ENCODE measurements at places on chromosomes 3 and 15.

DNA sequence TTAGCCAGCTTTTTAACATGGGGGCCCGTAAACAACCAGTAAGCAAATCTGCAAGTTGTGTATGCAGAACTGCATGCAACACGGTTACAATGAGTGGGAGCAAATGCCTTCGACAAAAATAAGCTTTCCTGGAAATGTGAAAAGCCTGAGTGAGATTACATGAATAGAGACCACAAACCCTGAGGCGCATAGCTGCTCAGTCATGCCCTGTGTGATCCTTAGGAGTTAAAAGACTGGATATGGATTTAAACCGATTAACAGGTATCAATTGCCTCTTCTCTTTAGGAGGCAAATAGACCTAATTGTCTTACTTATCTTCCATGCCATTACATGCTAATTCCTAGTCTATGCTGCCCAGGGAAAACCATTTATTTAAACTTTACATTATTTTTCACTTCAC is 810.3 kb downstream of the ROBO1 start:
- no peak for DNase-seq

DNA sequence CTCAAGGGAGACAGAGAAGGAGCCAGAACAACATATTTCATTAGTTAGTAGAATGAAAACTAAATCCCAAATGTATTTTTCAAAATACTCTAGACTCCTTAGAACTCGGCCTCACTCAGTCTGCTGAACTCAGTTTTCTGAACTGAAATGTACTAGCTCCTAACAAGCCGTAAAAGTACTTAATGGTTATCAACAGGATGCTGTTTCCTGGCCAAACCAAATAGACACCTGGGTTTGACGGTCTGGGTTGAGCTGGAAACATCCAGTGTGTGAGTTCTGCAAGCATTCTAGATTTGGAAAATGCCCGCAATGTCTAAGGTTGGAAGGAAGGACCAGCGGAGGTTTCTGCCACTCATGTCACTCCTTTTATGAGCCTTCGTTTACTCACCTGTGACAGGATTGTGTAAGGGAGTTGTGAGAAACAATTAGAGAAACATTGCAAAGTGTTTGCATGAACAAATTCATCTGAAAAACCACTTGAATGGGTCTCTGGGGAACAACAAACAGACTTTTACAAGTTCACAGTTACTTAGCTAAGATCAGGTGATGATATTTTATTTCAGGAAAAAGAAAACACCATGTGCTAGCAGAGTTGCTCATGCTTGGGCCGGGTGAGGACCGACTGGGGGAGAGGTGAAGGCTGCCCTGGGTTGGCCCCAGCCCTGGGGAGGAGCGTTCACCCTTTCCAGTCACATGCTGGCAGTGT is 151.0 kb downstream of the ALDH1A2 start:
- DNase-seq = no peak

GRCh38 chr3:69865925-69866679 is 126.8 kb downstream of the MITF start:
- DNase-seq = no peak

- DNase-seq = no peak
These were observed 50.4 kb upstream of the GYG1 start for GRCh38 chr3:148940983-148941382.

DNA sequence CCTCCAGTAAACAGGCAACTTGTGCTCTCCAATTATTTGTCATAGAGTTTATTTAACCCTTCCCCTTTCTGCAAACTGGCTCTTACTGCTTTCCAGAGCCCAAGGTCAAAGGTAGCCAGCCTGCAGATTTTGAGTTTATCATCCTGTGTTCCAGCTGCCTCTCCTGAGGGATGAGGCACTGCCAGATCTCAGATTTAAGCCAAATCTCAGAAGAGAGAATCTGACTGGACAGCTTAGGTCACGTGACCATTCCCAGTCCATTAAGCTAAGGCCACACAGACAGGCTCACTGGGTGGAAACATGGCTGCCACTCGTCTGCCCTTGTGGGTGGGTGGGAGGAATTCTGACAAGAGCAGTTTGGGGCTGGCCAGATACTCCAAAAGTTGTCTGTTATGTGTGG is 8.6 kb upstream of the SIAH2 start:
- no peak for DNase-seq

DNA sequence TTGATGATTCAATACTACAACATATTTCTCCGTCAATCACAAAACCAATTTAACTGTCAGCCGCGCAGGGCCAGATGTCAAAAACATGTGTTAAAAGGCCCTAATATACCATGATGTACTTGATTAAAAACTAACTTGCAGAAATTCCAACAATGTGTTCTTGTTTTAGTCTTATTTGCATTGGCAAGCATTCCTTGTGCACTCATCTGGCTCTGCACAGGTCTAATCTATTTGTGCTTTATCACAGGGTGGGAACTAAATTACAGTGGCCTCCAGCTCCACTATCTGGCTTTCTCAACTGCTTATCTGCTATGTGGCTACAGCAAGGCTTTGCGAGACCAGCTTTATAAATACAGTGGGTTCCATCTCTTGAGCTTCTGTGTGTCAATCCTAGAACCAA is 455.5 kb downstream of the ERC2 start:
- DNase-seq = no peak

DNA sequence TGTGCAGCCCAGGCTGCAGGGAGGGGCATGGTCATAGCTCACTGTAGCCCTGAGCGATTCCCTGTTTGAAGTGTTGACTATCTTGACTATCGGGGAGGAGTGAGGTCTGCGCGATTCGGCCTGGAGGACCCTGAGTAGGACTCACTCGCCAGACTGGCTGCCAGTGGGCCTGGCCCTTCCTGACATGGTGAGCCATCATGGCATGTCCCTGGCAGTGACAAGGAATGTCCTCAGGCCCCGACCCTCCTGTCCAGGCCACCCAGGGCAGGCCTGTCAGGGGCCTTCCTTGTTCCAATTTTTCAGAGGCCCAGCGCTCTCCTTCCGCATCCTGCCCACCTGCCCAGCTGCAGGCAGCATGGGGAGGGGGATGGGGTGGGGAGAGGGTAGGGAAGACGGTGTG is 5.2 kb upstream of the OCA2 start:
- DNase-seq = no peak

- DNase-seq = no peak
These were observed 176.2 kb downstream of the AKAP13 start for GRCh38 chr15:85556618-85556895.

- DNase-seq = peak; percentile 97
These were observed 818.8 kb upstream of the LMCD1 start for GRCh38 chr3:7682822-7683229.

DNA sequence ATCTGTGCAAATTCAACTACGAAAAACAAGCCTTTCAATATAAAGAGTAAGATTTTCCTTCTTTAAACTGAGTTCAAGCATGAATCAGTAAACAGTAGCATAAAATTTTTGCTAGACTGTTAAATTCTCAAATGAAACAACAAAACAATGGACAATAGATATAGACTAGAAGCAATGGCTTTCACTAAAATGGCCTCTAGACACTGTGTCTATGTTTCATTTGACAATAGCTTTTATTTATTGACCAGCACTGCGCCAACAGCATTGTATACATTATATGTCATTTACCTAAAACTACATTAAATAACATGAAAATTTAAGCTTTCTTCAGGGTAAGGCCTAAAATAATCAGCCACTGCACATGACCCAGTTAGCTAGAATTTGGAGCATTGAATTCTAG is 148.5 kb downstream of the DUT start:
- DNase-seq = no peak

DNA sequence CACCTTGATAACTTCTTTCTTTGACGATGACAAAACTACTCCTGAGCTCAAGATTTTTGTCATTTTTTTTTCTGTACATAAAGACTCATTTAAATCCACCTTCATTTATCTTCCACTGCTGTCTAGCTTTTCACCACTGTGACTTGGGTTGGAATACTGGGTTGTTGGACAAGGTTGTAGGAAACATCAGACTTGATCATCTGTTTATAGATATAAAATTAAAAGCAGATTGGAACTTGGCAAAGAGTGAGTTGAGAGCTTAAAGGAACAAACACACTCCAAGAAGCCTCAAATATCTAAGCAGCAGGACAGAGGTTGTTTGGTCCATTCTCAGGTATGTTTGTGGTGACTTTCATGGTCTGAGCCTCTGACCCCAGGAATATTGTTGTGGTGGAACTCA is 141.7 kb upstream of the NDN start:
- no peak for DNase-seq

DNA sequence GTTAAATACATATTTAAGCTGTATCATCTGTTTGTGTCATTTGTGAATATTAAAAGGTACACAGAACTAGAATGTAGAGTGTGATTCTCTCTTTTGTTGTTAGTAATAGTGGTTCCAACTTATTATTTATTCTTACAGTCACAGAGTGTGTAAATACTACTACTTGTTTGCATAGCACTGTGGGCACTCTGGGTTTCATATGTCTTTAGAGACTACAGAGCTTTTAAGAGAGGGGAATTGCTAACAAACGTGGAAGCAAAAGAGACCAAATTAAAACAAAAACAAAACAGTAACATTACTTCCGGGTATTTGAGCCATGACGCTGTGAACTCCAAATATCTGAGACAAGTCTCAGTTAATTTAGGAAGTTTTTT is 828.0 kb upstream of the DPPA4 start:
- no peak for DNase-seq

- no peak for DNase-seq
These were observed 63.2 kb upstream of the ATP11B start for GRCh38 chr3:182729903-182730674.

DNA sequence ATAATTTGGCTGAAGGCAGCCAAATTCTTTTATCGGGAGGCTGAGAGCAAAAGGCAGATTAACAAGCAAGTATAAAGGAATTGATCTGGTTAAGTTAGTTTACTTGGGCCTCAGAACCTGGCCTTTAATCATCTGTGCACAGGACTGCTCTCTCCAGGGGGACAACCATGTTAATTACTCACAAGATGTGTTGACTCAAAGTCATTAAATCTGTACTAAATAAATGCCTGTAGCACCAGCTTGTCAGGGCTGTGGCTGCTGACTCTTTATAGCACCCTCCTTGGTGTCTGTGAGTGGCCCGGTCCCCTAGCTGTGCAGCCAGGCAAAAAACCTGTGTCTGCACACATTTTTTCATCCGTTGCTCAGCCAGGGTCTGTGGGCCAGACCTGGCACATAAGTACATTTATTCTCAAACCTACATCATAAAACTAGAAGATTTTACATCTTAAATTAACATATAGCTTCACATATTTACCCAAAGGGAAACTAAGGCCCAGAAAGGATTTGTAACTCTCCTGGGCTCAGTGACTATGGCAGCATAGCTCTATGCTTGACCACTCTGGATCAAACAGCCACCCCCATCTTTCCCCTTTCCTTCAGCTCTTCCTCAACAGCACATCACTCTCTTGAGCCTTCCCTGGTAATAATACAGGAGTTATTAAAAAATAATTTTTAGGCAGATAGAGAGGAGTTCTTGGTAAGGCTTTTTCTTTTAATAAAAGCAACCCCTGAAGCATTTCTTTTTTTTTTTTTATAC is 51.4 kb downstream of the NCEH1 start:
- DNase-seq = no peak

- no peak for DNase-seq
These were observed 289.5 kb downstream of the GABRG3 start for GRCh38 chr15:27260523-27260922.

DNA sequence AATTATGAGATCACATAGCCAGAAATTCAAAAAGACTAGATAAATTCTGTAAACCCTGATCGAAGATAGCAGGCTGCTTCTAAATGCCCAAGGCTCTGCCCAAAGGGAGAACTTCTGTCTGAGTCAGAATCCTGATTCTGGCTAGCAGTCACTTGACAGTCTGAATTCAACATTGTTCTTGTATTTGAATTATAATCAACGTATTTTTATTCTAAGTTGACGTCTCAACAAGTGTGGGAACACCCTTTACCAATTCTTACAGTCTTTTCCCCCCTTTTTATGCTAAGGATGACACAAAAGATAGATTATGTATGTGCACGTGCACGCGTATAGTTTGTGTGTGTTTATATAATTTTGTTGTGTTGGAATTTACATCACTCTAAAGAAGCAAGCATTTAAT is 552.8 kb downstream of the NAALADL2 start:
- no peak for DNase-seq

- peak; percentile 67 for DNase-seq
These were observed 498.1 kb upstream of the TPRG1 start for GRCh38 chr3:188673646-188674186.

GRCh38 chr3:195931582-195932273 is 23.4 kb upstream of the TNK2 start:
- DNase-seq = no peak

DNA sequence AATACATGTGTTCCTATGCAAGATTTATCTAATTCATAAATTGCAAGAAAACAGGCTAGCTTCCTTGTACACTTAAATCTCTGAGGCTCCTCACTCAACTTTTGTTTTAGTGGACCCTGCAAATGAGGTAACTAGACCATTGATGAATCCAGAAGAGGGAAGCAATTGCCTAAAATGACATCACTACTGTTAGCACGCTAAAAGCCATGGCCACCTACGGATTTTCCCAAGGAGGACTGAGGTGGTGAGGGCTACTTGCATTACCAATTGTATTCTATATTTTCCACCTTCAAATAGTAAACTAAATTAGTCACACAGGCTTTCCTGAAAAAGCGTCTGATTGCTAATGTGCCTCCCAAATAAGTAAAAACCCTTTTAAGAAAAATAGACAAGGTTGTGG is 140.7 kb downstream of the GADL1 start:
- DNase-seq = no peak

- no peak for DNase-seq
These were observed 10.0 kb upstream of the MANF start for GRCh38 chr3:51375136-51375535.

DNA sequence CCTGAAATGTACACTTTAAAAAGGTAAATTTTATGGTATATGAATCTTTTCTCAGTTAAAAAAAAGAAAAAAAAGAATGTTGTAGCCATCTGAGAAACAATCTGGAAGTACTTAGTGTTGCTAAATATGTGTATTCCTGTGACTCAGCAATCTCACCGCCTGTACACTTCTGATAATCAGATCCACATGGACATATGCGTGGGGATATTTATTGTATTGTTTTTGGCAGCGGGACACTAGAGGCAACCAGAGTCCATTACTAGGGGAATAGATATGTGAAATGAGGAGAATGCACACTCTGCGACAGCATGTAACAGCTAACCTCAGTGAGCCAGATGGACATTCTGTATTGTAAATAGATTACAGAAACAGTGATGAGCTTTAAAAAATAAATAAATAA is 65.4 kb downstream of the AQP9 start:
- DNase-seq = peak; percentile 99

DNA sequence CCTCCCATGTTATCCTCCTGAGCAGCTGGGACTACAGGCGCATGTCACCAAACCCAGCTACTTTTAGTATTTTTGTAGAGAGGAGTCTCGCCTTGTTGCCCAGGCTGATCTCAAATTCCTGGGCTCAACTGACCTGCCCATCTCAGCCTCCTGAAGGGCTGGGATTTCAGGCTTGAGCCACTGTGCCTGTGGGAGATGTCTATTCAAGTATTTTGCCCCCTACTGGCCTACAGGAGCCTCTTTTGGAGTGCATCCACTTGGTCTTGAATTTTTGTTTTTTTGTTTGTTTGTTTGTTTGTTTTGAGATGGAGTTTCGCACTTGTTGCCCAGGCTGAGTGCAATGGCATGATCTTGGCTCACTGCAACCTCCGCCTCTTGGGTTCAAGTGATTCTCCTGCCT is 3.2 kb upstream of the DHX30 start:
- DNase-seq = no peak

Data from fibroblast of skin of left biceps (primary cell).